ENCODE measurements at places on chromosomes 7 and 10.

DNA sequence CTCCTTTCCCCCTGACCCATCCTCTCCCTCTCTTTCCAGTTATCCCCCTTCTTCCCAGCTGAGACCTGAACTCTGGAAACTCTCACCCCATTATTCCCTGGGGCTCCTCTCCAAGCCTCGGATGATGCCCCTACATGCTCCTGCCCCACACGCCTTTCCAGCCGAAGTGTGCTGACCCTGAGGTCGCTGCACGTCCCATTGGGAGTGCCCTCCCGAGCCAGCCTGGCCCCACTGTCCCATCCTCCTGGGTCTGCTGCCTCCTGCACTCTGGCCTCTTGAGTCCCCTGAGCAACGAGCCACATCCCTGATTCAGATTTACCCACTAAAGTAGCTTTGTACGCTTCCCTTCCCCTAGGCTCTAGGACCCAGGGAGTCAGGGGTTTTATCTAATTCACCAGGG is 87.4 kb downstream of the TCERG1L start:
- DNase-seq = no peak

- peak; percentile 30 for DNase-seq
Measured at GRCh38 chr10:132643709-132644526, 106.3 kb downstream of the INPP5A start.

GRCh38 chr7:118179191-118179590 is 4.8 kb upstream of the LSM8 start:
- no peak for DNase-seq

GRCh38 chr10:73017955-73018480 is 63.4 kb upstream of the PLA2G12B start:
- DNase-seq = no peak

- DNase-seq = no peak
Measured at GRCh38 chr10:131231323-131231964, 80.1 kb downstream of the TCERG1L start.

GRCh38 chr10:73965890-73966768 is 31.8 kb upstream of the VCL start:
- DNase-seq = peak; percentile 87

- DNase-seq = no peak
Measured at GRCh38 chr7:119943942-119944600, 328.9 kb upstream of the KCND2 start.

GRCh38 chr7:157952050-157952667 is 615.4 kb downstream of the DNAJB6 start:
- DNase-seq = no peak

DNA sequence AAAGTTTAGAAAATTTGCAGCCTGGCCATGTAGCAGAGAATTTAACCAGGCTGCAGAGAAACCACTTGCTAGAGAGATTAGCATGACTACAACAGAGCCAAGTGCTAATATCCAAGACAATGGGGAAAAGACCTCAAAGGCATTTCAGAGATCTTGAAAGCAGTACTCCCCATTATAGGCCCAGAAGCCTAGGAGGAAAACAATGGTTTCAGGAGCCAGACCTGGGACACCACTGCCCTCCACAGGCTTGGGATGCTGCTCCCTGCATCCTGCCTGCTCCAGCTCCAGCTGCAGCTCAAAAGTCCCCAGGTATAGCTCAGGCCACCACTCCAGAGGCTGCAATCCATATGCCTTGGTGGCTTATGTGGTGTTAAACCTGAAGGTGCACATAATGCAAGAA is 101.5 kb upstream of the TMEM72 start:
- no peak for DNase-seq

- no peak for DNase-seq
Measured at GRCh38 chr10:88800152-88801125, 2.1 kb upstream of the LIPM start.

- no peak for DNase-seq
Measured at GRCh38 chr10:49217645-49218044, 29.5 kb upstream of the TMEM273 start.

DNA sequence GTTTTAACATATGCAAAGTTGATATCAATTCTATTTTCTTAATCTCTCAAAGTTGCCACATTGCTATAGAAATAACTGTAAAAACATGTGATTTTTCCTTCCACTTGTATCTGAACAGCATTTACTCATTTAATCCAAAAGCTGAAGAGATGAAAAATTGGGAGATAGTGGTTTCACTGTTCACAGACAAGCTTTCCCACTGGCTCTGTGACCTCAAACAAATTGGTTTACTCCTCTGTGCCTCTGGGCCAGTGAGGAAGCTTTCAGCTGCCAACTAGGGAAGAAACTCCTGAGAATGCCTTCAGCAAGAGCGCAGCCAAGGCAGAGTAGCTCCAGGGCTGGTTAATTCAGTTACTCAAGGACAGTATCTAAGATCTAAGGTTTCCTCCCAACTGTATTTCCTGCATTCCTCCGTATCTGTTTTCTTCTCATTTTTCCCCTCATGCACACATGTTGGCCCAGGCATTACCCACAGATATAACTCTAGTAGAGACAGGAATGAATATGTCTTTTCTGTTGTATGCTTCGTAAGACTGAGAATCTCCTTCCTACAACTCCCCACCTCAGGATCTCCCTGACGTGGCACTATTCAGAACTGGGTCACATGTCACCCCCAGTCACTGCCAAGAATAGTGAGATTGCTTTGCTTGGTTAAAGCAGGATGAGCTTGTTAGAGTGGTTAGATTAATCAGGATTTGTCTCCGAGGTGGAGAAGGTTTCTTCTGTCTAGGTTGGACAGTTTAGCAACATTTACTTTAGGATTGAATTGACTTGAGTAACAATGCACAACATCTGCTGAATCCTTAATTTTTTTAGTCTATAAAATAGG is 315.7 kb downstream of the NRG3 start:
- no peak for DNase-seq

GRCh38 chr10:111785921-111786320 is 397.6 kb downstream of the GPAM start:
- no peak for DNase-seq

DNA sequence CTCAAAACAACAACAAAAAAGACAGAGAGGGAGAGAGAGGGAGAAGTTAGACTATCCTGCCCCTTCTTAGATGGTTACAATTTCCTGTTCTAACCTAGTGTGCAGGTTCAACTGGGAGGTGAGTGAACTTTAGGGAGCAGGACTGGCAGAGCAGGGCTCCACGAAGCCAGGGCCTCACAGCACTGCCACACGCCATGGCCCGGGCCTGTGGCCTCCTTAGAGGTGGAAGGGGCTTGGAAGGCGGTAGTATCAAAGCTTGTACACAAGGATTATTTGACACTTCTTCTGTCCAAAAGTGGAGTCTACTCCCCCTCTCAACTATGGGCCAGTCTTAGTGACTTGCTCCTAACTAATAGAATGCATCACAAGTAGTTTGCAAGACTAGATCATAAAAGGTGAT is 62.9 kb upstream of the TMEM72 start:
- DNase-seq = no peak

- DNase-seq = no peak
Measured at GRCh38 chr7:158428837-158429753, 158.5 kb downstream of the PTPRN2 start.

DNA sequence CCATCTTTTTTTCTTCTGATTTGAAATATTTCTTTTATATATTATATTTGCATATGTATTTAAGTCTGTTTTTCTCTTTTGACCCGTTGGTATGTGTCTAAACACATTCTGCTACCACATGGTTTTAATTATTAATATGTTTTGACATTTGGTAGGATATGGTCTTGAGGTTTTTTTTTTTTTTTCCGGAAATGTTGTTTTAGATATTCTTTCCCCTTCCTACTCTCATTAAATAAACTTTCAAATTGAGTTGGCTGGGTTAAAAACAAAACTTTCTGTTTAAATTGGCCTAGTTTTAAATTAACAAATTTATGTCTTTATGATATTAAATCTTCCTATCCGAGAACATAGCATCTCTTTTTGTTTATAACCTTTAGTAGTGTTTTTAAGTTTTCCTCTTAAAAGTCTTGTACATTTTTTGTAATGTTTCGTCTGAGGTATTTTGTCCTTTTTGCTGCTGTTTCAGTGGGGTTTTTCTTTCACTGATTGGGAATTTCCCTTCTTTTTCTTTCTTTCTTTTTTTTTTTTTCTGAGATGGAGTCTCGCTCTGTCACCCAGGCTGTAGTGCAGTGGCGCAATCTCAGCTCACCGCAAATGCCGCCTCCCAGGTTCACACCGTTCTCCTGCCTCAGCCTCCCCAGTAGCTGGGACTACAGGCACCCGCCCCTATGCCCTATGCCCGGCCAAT is 25.4 kb downstream of the STAM start:
- no peak for DNase-seq

DNA sequence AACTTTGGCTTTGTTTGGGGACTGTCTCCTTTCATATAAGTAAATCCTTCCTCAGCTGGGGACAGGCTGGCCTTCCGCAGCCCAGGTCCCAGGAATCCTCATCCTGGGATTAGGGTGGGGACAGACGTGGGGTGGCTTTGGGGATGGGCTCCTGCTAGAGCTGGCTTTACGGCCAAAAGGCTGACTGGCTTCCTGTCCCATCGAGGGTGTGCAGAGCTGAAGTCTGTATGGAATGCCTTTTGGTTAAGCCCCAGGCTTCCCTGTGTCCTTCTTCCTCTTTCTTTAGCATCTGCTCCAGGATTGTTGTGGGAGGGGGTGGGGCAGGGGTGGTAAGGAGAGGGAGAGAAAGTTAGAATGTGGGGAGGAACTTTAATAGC is 59.4 kb upstream of the AQP1 start:
- DNase-seq = no peak

DNA sequence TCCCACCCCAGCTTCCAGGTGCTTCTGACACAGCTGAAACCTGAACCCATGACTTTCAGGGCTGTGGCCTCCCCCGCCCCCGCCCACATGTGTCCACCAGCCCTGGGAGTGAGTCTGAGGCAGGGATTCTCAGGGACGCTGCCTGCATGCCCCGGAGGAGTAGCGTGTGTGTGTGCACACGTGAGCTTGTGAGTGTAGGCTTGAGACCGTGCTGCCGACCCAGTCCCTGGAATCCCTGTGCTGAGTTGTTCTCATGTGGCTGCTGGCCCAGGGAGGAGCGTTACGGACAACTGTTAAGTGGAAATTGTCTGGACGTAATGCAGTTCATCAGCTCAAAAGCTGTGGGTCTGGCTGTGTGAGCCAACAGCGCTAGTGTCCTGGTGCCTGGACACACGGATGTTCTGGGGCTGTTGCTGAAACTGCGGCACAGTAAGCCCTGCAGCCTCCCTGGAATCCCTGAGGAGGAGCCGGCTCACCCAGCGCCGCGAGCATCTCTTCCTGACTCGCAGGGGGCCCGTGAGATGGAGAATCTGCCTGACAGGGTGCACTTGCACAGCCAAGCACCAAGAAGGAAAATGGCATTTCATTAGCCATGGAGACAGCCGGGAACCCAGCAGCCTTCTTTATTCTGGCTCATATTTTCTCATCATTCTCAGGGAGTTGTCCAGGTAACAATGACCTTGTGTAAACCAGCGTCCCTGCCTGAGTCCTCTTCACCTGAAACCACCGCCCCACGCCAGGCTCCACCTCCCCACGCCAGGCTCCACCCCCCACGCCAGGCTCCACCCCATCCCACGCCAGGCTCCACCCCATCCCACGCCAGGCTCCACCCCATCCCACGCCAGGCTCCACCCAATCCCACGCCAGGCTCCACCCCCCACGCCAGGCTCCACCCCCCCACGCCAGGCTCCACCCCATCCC is 603.9 kb downstream of the PTPRN2 start:
- peak; percentile 11 for DNase-seq

DNA sequence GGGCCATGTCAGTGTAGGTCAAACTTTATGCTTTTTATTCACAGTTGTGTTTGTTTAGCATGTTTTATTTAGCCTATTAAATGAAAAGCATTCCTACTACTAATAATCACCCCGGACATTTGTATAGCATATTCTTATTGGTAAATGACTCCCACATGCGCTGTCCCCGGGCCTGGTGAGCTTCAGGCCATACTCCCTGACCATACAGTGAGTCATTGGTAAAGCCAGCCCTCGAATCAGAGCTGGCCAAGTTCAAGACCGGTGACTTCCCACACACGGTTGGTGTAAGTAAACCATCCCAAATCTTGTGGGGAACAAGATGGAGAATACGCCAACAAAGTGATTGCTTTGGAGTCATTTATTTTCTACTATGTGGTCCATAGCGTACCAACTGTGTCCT is 238.7 kb upstream of the TCF7L2 start:
- no peak for DNase-seq

GRCh38 chr10:124414076-124414475 is 4.6 kb downstream of the OAT start:
- DNase-seq = no peak

DNA sequence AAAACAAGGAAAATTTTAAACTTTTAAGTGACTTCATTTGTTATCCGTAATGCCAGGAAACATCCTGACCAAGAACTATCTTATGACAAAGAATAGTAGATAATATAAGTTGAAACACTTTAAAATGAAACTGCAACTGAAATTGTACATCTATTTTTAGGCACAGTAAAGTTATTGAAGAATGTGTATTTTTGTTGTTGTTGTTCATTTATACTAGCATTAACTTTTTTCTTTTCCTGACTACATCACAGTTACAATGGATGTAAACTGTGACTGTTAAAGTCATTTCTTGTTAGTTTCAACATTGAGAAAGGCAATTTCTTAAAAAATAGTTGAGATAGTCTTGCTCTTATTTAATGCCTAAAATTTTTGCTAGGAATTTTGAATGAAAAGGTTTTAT is 2.6 kb downstream of the CPED1 start:
- DNase-seq = no peak

- no peak for DNase-seq
Measured at GRCh38 chr7:85183296-85183695, 3.6 kb downstream of the SEMA3D start.

- DNase-seq = no peak
Measured at GRCh38 chr10:100827819-100828737, 82.7 kb downstream of the PAX2 start.

DNA sequence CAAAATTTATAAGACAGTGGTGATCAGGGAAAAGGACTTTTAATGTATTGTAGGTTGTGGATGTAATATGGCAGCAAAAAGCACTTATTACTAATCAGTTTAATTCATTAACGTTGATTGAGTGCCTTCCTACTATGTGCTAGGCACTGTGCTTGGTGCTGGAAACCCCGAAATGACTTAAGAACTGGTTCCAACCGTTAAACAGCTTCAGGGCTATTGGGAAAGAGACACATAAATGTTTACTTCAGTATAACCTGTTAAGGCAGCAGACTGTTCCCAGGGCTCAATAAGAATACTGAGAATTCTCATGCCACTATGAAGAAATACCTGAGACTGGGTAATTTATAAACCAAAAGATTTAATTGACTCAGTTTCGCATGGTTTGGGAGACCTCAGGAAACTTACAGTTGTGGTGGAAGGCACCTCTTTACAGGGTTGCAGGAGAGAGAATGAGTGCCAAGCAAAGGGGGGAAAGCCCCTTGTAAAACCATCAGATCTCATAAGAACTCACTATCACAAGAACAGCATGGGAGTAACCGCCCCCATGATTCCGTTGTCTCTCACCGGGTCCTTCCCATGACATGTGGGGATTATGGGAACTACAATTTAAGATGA is 1.1 kb upstream of the SLC25A13 start:
- DNase-seq = no peak

- DNase-seq = no peak
Measured at GRCh38 chr10:60960913-60961312, 16.9 kb upstream of the RHOBTB1 start.

All from RWPE2 (cell line).